ENCODE measurements at places on chromosomes 3 and 15.

DNA sequence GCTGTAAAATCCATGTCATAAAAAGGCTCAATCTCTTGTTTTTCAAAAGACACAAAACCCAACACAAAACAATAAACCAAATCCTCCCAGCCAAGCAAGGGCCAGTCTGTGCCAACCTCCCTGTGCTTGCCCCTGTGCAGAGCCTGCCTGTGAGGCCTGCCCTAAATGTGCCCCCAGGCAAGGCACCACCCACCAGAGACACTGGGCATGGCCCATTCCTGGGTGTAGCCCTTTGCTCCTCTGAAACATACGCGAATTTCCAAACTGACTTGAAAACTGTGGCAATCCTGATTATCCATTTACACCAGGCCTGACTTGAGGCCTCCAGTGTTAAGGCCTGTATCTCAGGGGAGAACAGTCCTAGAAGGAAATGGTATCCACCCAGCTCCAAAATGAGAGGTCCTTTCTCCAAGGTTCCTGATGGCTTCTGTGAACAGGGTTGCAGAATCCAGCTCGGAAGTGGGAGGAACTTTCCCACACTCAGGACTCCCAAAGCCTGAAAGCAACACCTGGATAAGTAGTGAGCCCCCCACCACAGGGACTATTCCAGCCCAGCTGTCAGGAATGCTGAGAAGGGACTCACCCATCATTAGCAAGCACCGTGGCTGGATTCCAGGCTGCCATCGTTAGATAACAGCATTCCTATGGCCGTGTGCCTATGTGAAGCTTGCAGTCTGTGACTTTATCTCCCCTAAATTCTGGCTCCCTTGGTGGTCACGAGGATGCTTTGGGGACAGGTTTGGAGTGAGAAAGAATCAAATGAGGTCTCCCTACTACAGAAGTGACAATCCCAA is 61.8 kb downstream of the CACNA2D2 start:
- DNase-seq = no peak

GRCh38 chr3:62095756-62096155 is 277.6 kb downstream of the FEZF2 start:
- DNase-seq = no peak

- DNase-seq = no peak
Observed at GRCh38 chr3:8460815-8461456, 40.7 kb upstream of the LMCD1 start.

DNA sequence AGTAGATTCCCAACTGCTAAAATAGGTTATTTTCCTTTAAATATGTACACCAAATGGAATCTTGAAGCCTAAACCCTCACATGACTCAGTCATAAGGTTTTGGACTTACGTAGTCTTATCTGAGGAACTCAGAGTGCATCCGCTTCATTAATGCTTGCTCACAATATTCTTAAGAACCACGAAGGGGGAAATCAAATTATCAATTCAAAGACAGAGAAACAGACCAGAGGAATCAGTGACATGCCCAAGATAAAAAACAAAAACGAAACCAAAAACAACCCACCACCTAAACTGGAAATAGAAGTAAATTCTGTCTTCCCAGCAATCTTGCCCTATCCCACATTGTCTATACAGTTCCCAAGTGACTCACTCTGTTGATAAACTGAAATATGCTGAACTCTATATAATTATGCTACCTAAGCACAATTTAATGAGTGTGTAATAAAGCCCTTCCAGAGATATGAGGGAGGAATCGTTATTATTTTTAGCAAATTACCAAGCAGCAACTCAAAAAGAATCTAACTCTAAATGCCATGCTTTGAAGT is 135.4 kb upstream of the CBLB start:
- DNase-seq = no peak

GRCh38 chr3:67587301-67587700 is 67.1 kb downstream of the SUCLG2 start:
- DNase-seq = no peak

DNA sequence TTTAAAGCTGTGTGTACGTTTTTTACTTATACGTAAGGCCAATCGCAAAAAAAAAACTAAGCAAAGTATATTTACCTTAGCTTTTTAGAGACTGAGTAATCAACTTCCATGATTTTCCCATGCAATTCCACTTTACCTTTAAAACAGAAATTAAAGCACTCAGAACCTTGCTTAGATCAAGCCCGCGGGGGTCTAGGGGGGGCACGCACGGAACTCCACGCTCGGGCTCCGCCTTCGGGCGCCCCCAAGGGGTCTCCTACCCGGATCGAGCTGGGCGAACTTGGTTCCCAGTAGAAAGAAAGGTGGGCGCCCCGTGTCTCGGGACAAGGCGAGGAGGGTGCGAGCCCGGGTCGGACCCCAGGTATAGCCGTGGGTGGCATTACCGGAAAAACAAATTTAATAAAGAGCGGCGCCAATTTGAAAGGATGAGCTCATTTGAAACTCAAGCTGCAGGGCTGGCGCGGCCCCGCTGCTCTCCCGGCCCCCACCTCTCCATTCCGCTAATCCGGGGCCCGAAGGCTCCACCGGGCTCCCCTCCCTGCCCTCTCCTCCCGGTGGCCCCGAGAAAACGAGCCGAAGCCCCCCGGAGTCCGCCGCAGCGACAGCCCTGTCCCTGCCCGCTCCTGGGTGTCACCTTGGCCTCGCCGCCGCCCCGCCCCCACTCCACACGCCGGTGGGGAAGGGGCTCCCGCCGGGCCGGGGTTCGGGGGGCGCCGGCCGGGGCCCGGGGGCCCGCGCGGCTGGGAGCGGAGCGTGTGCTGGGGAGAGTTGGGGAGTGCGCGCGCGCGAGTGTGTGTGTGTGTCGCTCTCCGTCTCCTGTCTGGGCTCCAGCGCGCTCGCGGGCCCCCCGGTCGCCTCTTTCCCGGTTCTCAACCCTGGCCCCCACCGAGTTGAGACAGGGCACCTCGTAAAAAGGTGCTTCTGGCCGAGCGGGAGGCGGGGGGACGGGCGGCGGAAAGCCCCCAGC is 1.5 kb downstream of the IGF2BP2 start:
- DNase-seq = peak; percentile 44

DNA sequence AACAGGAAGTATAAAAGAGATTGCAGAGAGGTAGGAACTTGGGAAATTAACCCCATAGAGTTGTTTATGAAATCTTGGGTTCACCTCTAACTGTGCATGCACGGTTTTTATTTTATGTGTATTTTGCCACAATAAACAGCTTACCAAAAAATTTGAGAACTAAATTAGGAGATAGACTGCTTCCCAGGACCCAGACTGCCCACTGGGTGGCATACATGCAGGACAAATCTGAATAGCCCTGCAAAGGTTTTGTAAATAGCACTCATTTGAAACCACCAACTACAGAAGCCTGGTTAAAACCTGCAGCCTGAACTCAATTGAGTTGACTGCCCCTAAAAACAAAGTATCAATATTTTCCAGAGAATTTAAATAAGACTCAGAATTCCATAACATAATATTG is 96.4 kb upstream of the SLCO2A1 start:
- DNase-seq = no peak

GRCh38 chr3:194730365-194730764 is 44.7 kb downstream of the FAM43A start:
- DNase-seq = no peak

DNA sequence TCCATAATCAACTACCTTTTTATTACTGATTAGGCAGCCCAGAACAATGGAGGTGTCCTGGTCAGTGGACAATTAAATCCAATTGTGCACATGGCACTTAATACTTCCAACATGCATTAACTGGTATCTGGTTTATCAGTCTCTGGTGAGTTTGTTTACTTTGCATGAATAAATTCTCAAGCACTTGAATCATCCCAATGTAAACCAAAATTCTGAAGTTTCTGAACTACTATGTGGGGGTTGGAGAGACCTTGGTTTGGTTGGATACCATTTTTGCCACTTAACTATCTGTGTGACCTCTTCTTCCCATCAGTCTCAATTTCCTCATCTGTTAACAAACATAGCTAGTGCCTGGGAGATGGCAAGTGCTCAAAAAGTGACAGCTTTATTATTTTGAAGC is 70.5 kb upstream of the MAP4 start:
- DNase-seq = no peak

GRCh38 chr3:160174621-160175020 is 50.6 kb upstream of the C3orf80 start:
- DNase-seq = no peak

- DNase-seq = no peak
Observed at GRCh38 chr3:98972155-98972554, 70.7 kb upstream of the DCBLD2 start.

DNA sequence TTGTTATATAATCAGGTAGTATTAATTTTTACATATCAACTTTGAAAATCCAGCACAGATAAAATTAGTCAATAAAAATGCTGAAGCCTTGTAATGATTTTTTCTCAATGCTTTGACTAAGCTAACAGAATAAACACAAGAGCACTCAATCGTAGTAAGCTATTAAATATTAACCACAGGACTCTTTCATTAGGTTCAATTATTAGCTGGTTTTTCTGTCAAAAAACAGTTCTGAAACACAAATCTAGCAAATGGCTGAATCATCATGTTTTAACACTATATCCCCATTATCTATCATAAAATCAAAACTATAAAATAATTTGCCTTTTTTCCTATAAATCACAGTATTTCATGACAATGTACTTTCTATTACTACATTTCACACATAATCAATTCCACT is 69.6 kb downstream of the PLOD2 start:
- no peak for DNase-seq

- DNase-seq = no peak
Observed at GRCh38 chr3:65662095-65662494, 376.6 kb downstream of the MAGI1 start.

- DNase-seq = no peak
Observed at GRCh38 chr3:152710549-152710948, 124.4 kb upstream of the P2RY1 start.

DNA sequence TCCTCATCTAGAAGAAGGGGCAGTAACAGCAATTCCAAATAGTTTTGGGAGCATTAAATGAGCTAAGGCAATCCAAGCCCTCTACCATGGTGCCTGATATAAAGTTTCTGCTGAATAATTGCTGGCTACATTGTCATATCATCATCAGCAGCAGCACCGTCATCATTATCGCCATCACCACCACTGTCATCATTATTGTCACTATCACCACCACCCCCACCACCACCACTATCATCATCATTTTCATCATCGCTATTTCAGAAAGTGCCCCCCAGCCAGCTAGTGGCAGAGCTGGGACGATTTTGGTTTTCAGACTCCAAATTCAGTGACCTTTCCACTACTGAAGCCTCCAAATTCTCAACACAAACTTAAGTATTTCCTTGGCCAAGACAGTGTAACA is 15.0 kb downstream of the XCR1 start:
- DNase-seq = no peak

- peak; percentile 56 for DNase-seq
Observed at GRCh38 chr3:105868431-105868741, 426 bp downstream of the CBLB start.

GRCh38 chr15:72865486-72865885 is 81.9 kb upstream of the ADPGK start:
- no peak for DNase-seq

DNA sequence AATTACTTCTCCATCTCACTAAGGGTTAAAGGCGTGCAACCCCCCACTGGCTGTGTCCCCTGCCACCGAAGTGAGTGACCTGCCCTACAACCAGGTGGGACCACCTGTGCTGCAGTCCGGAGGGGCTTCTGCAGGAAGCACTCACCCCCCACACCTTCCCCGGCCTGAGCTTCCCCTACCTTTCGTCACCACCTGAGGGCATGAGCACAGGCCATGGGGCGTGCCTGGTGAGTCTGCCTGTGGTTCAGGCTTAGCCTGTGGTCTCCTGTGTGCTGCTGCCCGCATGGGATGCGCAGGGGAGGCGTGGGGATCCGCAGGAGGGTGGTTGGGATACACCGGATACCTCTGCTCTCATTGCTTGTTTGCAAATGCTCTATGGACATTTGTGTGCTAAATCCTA is 46.0 kb downstream of the KLHL25 start:
- no peak for DNase-seq

DNA sequence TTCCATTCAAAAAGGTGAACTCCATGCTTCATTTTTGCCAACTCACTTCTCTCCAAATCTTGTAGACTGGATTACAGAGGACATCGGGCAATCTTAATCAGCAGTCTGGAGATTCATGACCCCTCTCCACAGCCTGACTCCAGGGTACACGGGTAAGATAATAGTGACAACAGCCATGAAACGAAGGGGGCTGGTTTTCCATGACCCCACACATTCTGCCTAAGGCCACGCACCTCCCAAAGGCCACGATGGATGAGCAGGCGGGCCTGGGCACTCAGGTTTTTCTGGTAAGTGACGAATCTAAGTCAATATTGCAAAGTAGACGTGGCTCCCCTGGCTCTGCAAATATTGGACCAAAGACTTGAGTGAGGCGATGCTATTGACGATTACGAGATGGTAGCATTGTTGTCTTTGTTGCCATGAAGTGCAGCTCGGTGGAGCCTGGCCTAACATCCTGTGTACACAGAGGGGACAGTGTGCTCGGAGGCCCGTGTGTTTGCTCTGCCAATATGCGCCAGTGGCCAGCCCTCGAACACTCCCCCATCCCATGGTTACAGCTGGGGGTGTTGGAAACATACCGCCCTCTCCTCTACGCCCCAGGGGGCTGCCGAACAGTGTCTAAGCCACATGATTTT is 119.1 kb downstream of the OPA1 start:
- DNase-seq = no peak

DNA sequence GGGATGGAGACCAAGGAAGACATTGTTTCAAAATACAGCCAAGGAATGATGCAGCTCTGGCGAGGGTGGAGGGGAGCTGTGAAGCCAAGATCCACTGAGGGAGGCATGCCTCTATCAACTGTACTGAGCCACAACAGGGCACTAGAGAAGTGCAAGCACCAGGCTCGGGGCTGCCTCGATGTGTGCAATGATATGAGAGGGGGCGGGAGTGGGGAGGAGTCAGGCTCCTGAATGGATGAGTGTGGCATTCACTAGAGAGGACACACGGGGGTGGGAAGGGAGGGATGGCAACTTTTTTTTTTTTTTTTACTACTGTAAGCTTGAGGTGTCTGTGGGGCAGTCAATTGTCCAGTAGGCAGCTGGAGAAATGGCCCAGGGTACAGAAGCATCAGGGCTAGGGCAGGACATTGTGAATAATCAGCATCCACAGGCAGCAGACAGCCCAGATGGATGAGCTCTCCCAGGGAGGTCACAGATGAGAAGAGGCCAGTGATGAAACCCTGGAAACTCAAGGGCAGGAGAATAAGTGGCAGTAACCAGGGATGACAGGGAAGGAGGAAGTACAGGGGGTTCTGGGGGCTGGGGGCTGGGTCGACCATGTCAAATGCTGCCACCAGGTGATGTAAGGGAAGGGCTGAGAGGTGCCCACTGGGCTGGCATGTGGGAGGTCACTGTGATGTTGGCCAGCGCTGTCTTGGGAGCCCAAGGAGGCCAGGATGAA is 5.9 kb downstream of the STOML1 start:
- DNase-seq = no peak

DNA sequence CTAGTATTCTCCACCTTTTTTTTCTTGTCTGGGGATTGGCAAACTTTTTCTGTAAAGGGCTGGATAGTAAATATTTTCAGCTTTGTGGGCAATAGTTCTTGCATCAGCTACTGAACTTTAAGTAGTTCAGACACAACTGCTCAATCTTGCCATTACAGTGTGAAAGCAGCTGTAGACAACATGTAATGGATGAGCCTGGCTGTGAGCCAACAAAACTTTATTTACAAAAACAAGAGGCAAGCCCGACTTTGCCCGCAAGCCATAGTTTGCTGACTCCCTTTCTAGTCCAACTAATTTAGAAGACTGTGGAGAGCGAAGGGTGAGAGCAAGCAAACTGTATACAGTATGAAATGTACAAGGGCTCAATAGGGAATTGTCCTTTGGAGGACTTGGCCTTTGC is 6.2 kb downstream of the FRMD4B start:
- no peak for DNase-seq

- no peak for DNase-seq
Observed at GRCh38 chr3:124882816-124883747, 4.1 kb downstream of the ITGB5 start.

Data from progenitor cell of endocrine pancreas (in vitro differentiated cells).